Right ventricle myocardium inferior (tissue), 1 donor: ENCODE measurements at places on chromosomes 2 and 18. TPM values are rescaled to one million over a fixed set of nuclear protein-coding genes. Genes with fewer than 3 reads are reported as not detected.

GRCh38 chr18:48991676-48992075 is 40.9 kb upstream of the SMAD7 start:
- no peak for DNase-seq

- no peak for DNase-seq
Measured at GRCh38 chr2:677959-678550, 849 bp upstream of the TMEM18 start.

DNA sequence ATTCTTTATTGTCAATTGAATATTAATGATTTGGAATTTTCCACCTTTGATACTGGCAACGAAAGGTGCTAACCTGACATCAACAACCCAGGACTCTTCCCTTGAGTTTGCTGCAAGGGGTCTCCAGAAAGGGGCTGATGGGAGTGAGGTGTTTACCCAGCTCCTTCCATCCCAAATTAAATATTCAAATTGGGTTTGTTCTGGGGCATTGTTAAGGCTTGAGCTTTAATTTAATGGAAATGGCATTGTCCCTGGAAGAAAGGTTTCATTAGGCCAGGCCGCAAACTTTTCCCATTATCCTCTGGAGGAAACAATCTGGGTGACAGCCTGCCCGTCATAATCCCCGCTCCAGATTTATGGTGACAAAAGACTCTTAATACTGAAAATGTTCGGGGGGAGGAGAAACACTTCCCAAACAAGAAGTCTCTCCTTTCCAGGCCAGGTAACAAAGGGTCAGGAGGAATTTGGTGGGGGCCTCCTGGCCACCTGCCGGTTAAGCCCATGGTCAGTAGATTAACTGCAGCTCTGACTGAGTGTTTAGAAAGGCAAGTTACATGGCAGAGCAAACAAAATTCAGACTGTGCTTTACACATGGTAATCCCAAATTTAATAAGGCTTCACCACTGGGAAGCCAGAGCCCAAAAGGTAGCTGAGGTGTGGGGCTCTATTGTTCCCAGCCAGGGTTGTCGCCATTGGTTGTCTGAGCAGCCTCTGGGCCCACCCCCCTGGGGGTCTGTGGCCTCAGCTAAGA is 151.4 kb upstream of the SIX3 start:
- no peak for DNase-seq

DNA sequence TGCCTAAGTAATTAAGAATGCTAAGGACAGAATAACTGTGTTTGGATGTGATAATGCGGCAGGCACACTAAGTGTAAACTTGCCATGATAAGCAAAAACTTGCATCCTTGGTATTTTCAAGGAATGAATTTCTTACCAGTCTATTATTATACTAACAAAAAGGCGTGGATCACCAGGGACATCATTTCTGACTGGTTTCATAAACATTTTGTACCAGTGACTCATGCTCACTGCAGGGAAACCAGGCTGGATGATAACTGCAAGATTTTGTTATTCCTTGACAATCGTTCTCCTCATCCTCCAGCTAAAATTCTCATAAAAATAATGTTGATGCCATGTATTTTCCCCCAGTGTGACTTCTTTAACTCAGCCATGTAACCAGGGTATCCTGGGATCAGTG is 289.5 kb downstream of the CDCA7 start:
- DNase-seq: no peak

DNA sequence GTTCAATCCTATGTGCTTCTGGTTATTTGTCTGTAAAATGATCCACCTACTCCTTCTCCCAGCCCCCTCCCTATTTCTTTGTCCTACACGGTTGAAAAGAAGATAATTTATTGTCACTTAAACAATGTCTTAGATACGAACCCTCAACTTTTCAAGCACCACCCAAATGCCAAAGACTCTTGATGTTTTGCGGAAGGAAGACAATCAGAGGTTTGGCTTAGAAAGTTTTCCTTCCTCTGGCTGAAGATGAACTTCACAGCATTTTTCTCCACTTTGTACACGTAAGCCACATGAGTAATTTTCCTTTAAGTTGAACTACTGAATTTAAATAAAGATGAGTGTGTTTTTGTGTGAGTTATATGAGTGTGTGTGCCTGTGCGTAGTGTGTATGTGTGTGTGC is 25.5 kb upstream of the SLC8A1 start:
- no peak for DNase-seq

GRCh38 chr2:31138037-31138962 is at the start of gene GALNT14:
Gene GALNT14, minus strand, starts transcription at chr2:31138440. Its CDS starts 354 bp downstream, at chr2:31138086.
- peak; percentile 81 for DNase-seq

Gene OTOS
- not detected for total RNA-seq
